ENCODE measurements at places on chromosomes 3 and 15.

DNA sequence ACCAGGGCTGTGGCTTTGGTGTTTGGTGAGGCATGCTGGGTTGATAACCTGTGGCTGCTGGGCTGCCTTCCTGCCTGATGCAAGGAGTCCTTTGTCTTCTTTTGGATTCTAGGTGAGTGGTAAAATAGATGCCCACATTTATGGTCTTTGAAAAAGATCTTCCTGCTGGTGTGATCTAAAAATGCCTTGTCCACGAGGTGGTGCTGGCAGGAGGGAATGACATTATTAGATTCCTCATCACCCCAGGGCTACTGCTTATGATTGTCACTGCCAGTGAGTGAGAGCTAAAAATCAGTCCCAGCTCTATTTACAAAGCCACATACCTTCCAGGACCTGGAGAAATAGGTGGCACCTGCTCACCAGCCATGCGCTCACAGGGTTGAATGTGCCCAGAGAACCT is 355.5 kb upstream of the ROPN1 start:
- no peak for DNase-seq

DNA sequence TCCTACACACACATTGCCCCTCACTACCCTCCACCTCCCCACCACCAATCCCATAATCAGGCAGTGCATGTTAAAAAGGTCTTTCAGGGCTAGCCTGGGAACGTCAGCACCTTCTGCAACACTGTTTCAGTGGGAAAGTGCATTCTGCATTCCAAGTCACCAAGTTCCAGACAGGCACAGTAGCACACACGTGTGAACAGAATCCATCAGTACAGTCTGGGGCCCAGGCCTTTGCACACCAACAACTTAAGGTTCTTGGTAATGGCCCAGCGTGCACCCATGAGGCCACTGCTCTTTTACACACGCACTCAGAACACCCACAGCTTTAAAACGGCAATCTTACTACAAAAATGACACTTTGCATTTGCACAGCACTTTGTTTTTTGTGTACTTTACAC is 1.2 kb downstream of the ANXA2 start:
- DNase-seq: no peak

DNA sequence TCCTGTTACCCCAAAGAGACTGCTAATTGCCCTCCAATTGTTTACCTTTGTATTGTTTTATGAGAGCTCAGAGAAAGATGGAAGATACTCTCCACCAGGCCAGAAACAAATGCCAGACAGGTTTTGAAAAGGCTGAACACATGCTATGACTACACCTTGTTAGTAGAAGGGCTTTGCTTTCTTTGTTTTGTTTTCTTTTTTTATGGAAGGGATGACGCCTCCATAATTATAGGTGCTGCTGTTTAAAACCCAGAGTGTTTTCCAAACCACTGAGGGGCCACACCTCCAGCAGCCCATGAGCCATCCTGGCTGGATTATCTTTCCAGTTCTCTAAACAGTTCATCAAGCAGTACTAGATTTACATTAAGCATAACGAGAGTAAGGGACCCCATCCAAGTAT is 5.6 kb upstream of the FOXP1 start:
- no peak for DNase-seq

- DNase-seq: no peak
These were observed 7.6 kb downstream of the CACNA2D2 start for GRCh38 chr3:50495609-50496423.

DNA sequence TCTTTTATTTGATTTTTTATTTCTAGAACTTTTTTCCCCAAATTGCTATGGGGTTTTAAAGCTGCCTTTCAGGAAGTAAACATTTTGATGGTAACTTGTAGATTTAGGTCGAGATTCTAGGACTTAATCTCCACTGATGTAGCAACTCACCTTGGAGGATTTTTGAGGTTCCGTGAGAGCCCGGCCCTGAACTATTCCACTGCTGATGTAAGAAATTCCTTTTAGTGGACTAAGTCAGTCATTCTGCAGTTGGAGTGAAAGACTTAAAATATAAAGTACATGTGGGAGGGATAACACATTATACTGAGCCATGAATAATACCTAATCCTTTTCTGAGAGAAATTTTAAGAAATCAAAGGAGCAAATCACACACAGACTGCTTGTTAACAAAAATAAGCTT is 12.6 kb upstream of the LRRC34 start:
- no peak for DNase-seq

DNA sequence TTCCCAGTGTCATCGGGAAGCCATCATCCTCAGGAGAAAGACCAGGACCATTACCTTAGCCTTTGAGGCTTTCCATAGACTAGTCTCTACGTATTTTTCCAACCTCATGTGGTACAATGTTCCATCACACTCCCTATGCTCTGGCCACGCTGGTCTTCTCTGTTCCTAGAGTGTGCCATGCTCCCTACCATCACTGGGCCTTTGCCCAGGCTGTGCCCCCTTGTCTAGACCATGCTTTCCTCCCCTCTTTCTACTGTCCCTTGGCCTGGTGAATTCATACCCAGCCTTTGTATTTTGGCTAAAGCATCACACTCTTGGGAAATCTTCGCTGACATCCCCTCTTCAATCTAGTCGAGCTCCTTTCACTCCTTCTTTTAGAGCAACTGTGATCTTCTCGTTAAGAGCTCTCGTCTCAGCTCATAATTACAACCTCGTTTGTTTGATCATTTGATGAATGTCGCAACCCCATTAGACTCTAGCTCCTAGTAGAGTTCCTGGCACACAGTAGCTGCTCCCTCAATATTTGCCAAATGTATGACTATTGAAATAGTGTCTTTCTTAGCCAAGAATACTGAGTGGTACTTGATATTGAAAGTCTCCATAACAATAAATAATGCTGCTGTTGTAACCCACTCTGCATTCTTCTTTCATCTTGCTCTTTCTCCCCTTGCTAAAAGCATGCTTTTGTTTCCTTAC is 100.2 kb upstream of the FAM3D start:
- DNase-seq: no peak

GRCh38 chr3:150775001-150775599 is 12.1 kb upstream of the SIAH2 start:
- no peak for DNase-seq

DNA sequence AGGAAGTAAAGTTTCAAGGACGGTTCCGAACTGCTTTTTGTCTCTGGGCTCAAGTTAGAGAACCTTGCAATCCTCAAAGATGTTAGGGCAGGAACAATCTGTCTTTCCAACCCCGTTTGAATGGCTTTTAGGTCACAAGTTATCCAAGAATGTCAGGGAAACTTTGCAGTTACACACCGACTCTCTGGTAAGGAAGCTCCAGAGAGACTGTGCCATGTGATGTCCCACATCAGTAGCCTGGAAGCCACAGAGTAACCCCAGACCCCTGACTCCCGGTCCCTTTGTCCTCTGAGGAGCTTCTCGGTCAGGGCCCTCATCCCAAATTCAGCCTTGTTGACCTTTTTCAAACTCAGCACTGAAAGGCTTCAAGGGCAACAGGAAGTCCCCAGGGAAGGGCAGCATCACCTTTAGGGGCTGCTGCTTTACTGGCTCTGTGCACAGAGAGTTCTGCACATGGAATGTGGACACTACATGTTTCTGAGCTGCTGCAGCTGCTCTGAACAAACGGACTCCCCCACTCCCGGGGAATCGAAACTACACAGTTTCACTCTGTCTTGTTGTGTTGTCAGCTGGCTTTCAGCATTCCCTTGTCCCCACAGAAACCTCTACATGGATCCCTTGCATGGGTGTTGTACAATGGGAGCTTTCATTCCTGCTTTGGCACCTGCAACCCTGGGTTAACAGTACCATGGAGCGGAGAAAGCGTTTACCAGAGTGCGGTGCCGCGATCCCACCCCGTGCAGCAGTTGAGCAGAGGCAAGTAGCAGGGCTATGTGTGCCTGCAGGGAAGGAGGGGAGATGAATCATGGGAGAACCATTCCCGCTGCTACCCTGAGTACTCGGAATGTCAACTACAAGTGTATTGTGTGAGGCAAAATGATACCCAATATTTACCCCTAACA is 408.2 kb upstream of the THBS1 start:
- DNase-seq: no peak

DNA sequence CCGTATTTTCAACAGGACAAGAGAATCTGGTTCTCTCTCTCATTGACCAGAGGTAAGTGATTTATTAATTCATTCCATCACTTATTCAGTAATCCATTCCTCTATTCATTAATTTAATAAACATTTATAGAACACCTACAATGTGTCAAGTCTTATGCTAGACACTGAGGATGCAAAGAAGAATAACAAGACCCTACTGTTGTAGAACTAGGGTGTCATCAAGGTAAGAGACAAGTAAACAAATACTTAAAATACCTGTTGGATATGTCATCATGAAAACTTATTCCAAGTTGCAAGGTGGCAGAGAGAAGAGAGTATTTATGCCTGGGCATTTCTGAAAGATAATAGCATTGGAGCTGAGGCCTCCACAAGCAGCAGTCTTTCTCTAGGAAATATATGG is 257.8 kb downstream of the CDIN1 start:
- no peak for DNase-seq

DNA sequence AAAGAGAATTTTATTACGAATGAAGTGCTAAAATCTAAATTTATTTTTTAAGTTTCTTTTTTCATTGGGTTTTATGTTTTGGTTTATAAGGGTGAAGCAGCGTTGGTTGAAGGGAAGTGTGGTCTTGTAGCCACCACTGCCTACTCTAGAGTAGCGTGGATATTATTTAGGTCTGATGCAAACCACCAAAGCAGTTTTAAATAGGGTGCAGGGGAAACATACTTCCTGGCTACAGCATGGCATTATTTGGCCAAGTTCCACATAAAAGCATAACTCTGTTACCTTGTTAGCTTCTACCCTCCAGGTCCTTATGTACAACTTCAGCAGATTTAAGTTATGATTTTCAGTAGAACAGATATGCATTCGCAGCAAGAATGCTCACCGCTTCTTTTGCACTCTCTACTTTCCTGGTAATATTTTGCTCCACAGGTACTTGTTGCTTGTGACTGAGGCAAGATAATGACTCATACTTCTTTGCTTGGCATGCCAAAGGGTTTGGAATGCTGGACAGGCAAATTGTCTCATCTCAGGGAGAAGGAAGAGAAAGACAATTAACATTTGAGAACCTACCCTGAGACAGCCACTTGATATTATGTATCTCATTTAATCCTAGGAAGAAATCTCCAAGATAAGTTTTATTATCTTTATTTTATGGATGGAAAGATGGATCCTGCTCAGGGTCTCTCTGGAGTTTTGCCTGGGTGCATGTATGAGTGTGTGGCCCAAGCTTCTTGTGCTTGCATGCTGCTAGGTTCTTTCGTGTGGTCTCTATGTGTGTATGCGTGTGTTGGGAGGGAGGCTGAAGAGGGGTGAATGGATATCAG is 5.4 kb downstream of the TGFBR2 start:
- no peak for DNase-seq

GRCh38 chr3:167852216-167852615 is 116.7 kb downstream of the SERPINI1 start:
- DNase-seq: no peak

GRCh38 chr15:83044156-83044555 is 22.9 kb downstream of the BTBD1 start:
- DNase-seq: no peak

DNA sequence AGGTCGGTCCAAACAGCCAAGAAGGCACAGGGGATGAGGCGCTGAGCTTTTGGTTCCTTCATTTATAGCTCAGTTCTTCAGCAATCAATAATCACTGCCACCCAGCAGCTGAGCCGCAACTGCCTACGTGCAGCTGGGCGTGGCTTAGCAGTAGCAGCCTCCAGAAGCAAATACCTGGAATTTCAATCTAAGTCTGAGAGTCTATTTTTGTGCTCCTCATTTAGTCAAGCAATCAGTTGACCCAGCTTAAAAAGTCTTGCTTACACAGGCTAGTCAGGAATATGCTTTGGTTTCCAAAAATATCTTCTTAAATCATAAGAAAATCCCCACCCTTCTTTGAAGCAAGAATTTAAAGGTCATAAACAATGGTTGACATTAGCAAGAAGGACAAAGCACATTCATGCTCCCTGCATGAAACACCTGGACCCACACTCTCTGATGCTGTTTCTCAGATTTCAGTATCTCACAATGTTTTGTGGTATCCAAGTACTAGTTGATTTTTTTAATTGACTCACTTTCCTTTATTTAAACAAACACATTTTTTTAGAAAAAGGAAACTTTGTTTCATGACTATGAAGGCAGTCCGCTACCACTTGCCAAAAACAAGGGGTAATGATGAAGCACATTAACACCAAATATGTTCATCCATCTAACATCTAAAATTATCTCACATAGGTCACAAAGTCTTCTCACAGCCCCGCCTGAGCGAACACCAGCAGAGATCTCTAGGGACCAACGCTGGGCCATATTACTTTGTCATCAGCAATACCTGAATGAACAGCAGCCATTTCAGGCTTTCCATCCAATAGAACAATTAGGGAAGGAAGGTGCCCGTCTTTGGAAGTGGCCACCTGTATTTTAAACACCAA is 106.1 kb downstream of the OXNAD1 start:
- DNase-seq: peak; percentile 15

GRCh38 chr3:38141952-38142273 is 3.5 kb downstream of the MYD88 start:
- no peak for DNase-seq

- DNase-seq: no peak
These were observed 70.4 kb downstream of the ADAMTS7 start for GRCh38 chr15:78740904-78741274.

- DNase-seq: no peak
These were observed 287.9 kb upstream of the SEMA6D start for GRCh38 chr15:47429376-47429775.

DNA sequence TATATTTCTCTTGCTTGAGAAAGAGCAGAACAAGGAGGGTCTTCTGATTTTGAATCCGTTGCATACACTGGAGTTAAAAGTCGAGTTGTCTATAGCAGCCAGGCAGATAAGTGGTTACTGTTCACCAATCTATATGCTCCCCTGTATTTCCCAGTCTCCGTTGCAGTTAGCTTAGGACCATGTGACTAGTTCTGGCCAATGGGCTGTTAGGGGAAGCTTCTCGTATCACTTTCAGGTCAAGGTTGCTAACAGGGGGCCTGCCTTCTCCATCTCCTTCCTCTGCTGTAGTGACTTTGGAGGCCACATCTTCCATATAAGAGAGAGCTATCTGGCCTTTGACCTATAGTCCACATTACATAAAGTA is 188.5 kb upstream of the KBTBD8 start:
- DNase-seq: no peak

- DNase-seq: no peak
These were observed 22.4 kb downstream of the CHD2 start for GRCh38 chr15:92922418-92923002.

- no peak for DNase-seq
These were observed 175.9 kb downstream of the USP13 start for GRCh38 chr3:179828738-179829137.

- DNase-seq: no peak
These were observed 178.2 kb upstream of the TGFBR2 start for GRCh38 chr3:30428251-30428650.

DNA sequence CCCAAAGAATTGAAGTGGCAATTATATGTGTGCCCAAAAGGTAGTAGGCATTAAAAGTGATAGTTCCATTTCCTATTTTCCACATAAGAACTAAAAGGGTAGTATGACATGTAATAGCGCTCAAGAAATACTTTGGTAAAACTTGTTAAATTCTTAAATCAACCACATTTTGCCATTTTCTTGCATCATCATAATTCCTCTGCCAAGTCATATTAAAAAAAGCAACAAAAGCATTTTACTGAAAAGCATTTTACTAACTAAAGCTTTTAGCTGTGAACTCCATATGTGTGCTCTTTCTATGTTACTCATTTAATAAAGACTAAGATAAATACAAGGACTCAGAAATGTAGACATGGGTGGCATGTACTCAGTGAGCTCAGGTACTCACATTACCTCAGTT is 70.1 kb downstream of the GPR160 start:
- DNase-seq: no peak

All from WERI-Rb-1 (cell line).